ENCODE measurements at places on chromosomes 6 and 20.
A peak's percentile ranks its signal among the peaks of the same experiment; 100 is the strongest.

- no peak for DNase-seq
Measured at GRCh38 chr6:126743076-126743475, 375.4 kb upstream of the RSPO3 start.

DNA sequence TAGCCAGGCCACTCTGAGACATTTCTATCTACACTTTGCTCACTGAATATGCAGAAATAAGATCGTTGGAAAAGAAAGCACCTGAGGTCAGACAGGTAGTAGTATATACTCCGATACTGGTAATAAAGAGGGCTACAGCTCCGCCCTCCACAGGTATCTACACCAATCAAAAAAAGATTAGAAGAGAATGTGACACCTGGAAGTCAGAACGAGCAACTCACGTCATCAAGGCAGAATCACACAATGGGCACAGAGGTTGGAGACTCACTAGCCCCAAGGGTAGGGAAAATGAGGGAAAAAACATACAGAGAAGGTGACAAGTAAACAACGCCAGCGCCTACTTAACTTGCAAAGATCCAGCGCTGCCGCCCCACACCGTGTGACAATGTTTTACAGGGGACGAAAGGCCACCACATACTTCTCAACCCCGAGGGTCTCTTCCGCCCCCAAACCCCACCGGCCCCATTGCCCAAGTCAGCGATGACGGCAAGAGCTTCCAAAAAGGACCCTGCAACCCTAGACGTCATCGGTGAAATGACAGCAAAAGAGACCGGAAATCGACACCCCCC, 653 bp downstream of the LMBRD1 start:
- peak; percentile 8 for DNase-seq

DNA sequence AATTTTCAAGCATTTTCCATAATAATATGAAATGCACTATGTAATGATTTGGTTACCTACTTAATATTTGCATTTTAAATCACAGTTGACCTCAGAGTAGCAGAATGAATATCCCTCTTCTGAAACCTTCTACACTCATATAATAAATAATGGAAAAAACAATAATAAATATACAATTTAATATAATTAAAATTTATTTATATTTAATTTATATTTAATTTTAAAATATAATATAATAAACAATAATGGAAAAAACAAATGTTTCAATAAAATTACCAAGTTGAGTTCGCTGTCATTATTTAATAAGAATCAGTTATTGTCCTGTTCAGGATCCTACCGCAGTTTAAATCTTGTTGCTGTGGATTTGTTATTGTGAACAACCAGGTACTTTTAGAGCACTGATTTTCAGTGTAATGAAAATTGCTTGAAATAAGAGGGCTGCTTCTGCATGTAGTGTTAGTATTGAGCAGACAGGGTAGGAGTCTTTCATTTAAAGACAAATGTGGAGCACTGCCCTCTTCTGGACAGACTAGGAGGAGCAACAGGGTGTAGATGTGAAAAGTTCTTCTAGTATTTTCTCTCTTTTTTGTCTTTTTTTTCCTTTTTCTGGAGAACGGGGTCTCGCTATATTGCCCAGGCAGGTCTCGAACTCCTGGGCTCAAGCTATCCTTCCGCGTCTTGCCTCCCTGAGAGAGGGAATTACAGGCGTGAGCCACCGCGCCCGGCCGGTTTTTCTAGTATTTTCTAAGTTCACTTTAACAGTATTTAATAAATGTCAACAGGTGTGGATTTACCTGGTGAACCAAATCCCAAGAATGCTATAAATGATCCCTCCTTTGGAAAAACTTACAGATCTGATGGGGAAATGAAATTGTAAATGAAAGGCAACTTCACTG, 13.6 kb downstream of the TRAPPC3L start:
- DNase-seq = peak; percentile 10

- DNase-seq = no peak
Measured at GRCh38 chr6:150959166-150959565, 93.7 kb downstream of the MTHFD1L start.

- DNase-seq = no peak
Measured at GRCh38 chr20:37071481-37071911, 24.3 kb downstream of the RBL1 start.

DNA sequence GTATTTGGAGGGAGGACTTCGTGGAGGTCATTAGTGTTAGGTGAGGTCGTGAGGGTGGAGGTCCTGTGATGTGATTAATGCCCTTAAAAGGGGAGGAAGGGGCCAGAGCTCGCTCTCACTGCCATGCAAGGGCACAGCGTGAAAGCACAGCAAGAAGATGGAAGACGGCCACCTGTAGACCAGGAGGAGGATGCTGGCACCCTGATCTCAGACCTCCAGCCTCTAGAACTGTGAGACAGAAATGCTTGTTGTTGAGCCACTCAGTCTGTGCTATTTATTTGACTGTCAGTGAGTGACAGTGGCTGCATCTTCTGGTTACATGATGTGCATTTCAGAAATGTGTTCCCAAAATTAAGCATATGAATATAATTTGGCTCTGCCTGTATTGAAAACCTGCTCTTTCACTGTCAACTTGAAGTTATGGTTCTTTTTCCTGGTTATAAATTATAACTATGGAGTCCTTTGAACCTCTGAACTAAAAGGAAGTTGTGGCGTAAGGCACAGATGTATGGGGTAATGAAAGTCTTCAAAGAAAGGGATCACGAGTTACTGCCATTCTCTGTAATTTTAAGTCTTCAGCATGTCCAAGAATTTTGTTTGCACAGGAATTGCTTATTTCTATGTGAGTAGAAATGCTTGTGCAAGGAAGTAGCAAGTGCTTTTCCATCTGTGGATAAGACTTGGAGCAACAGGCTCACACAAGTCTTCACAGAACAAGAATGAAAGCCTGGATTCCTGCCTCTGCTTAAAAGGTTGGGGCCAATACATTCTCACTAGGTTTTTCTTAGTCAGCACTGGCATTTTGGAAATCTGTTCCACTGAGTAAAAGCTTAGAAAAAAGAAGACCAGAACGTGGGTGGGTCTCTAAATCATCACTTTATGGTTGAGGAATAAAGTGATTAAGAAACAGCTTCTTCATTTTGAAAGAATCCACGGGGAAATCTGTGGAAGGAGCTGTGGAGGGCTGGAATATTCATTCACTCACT, 10.3 kb downstream of the PPP1R14C start:
- no peak for DNase-seq

GRCh38 chr6:88535306-88535705, 369.2 kb upstream of the CNR1 start:
- DNase-seq = no peak
